ENCODE measurements at places on chromosomes 4 and X.

GRCh38 chrX:40550066-40550465, 30.7 kb upstream of the ATP6AP2 start:
- DNase-seq: no peak

GRCh38 chr4:7252051-7252450, 59.7 kb downstream of the SORCS2 start:
- no peak for DNase-seq

- DNase-seq: no peak
Measured at GRCh38 chr4:66943112-66943511, 602.2 kb downstream of the CENPC start.

- no peak for DNase-seq
Measured at GRCh38 chrX:153423652-153424051, 12.4 kb downstream of the ZFP92 start.

DNA sequence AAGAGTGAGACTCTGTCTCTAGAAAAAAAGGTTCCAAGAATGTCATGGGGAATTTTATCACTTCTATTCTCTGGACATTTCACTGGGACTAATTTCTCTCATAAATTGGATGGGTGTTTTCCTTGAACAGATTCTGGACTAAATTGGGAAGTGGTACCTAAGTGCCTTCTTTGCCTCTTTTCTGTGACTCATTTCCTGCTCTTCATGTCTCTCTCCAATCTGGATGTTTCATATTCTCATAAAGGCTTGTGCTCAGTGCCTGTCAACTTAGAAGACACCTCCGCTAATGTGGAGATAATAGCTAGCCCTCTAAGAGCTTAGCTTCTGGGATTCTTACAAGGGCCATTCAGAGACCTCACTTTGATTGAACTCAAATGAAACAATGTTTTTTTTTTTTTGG, 38.0 kb upstream of the IGFBP7 start:
- no peak for DNase-seq

- no peak for DNase-seq
Measured at GRCh38 chrX:53135581-53135980, 41.6 kb downstream of the KANTR start.

DNA sequence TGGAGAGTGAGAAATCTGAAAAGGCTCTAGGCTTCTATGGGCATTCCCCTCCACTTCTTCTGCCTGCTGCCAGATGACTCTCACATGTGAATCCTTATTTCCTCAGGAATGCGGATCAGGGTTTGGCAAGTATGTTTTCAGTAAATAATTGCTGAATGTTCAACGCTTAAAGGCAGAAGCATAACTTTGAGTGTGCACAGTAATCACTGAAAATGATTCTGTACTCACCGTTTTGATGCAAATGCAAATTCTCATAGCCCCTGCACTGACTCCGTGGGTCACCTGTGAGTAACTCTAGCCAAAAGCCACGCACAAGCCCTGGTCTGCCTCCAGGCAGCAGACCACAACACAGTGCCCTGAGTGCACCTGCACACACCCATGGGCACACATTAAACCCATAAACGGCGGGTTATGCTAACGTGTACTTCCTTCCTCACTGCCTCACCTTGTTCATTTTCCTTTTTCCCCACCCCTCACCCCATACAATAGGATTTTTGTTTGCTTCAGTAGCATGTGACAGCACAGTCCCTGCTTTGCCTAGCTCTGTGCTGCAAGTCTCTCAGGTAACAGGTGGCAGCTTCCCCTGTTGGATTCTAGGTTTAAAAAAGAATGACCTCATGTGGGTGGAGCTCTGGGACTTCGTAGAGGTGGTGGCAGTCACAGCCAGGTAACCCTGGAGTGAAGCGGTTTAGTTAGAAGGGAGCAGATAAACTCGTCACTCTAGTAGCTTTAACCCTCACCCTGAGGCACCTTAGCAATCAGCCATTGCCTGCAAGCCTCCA, at the start of gene ARHGEF38:
ARHGEF38 (plus strand) TSS at position 656 of the 782 bp plus-strand sequence. CDS start 146 bp downstream, outside the sequence.
- DNase-seq: no peak

DNA sequence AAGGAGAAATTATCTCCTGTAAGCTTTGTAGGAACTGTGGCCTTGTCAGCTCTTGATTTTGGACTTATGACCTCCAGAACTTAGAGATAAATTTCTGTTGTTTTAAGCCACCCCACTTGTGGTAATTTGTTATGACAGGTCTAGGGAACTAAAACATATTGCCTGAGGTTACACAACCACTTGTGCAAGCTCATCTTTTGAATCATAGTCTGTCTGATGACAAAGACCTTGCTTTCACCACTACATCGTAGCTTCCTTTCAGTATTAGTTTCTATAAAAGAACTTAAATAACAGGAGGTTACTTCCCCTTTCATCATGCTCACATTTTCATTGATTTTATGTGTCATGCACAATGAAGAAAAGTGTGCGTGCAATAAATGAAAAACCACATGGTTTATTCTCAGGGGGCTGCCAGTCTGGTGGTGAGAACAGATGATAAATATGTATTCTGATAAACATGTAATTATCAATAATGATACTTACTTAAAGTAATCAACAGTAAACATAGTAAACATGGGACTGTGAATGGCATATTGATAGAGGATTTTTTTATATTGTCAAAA, 690.0 kb upstream of the HS3ST1 start:
- no peak for DNase-seq

DNA sequence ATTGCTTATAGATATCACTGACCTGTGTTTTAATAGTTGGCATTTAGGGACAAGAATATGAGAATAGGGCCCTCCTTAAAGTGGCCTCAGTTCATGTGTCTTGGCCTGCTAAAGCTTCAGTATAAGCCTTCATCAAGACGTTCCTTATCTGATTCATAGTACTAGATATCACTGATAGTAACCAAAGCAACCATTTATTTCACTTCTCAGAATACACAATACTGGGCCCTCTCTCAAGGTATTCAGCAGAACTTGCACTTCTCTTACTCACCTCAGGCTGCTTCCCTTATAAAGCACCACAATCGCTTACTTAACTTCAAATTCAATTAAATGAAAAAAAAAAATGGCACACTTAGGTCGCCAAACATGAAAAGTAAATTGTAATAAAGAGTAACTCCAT, 259.4 kb upstream of the PCDH7 start:
- no peak for DNase-seq

- peak; percentile 21 for DNase-seq
Measured at GRCh38 chr4:112604589-112604988, 32.1 kb downstream of the ZGRF1 start.

Measured in D721Med (cell line).